ENCODE measurements at places on chromosomes 3 and 15.

- no peak for DNase-seq
These were observed 4.1 kb downstream of the FBN1 start for GRCh38 chr15:48641416-48641815.

- peak; percentile 25 for DNase-seq
These were observed 343.2 kb upstream of the ADAMTS9 start for GRCh38 chr3:65030847-65031463.

- DNase-seq: peak; percentile 78
These were observed 30.0 kb upstream of the NR2E3 start for GRCh38 chr15:71780115-71780976.

GRCh38 chr3:79810092-79810491, 42.3 kb upstream of the ROBO1 start:
- no peak for DNase-seq

DNA sequence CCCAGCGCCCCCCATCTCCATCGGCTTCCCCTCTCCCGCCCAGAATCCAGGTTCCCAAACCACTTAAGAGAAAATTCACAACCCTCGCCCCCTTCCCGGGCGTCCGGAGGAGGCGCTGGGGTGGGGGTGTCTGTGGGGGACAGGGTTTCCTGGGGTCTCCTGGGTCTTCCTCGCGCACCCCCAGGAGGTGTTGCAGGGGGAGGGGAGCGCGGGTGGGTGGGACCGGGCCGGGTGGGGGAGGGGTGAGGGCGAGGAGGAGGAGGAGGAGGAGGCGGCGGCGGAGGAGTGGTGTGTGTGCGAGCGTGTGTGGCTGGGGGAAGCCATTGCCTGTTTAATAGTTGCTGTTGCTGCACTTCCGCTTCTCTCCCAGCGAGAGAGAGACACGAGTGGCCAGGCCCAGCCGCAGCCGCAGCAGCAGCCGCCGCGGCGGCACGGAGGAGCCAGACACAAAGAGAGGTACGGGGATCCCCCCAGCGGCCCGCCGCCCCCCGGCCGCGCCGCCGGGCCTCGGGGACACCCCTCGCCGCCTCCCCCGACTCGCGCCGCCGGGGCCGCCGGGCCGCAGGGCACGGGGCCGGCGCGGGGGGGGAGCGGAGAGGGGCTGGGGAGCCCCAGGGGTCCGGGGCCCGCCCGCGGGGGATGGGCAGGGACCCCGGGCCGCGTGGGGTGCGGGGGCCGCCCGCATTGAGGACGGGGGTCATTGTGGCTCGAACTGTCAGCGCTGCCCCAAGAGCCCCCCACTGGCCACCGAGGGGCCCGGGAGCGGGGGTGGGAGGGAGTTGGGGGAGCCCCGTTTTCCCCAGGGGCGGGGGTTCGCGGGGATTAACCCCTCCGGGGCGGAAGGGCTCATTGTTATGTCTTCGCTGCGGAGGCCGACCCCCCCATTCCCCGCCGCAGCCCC, at the start of gene UBE2E1:
Gene UBE2E1, plus strand, starts transcription at position 323 of the 901 bp plus-strand sequence. CDS start 1,315 bp downstream, outside the sequence.
- DNase-seq: peak; percentile 48

DNA sequence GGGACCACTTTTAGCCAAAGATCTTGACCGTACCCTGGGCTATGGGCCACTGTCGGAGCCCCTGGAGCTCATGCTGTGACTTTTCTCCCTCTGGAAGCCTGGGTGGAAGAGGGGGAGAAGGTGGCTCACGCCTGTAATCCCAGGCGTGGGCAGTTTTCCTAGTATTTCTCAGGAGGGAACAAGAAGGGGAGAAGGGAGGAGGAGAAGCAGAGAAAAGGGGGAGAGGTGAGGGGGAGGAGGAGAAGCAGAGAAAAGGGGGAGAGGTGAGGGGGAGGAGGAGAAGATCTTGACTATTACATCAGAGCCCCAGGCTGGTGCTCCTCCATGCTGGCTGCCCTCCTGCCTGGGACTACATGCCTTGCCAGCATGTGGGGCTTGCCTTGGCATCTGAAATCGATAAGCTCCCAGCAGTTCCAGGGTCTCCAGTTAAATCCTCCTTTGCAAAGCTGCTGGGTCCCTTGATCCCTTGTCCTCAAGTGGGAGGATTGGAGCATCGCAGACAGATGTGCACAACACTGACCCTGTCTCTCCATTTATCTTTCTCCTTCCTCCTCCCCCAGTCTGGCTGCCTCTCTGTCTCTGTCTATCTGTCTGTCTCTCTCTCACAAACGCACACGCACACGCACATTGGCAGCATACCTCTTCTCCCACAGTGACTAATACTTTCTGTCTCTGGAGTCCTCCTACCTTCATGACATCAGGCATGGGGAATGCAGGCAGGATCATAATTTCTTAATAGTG, 41.6 kb downstream of the MRAS start:
- no peak for DNase-seq

Data from kidney capillary endothelial cell (primary cell).